Myometrial cell (primary cell): ENCODE measurements at places on chromosomes 13 and 19. TPM values are rescaled to one million over a fixed set of nuclear protein-coding genes. Genes with fewer than 3 reads are reported as not detected.

Gene SHKBP1
- total RNA-seq = 77.6 and 99.4 TPM in 2 replicates

Gene SBK3
- total RNA-seq = 0.58 TPM in 1 of 2 replicates, not detected in the other

Gene TEX101
- total RNA-seq = not detected in 2 replicates

Gene GPR12
- total RNA-seq = not detected in 2 replicates

Gene MATK
- not detected in 2 replicates for total RNA-seq

Gene RNF113B
- not detected in 2 replicates for total RNA-seq

Gene ZNF813
- total RNA-seq = 0.58 and 2.1 TPM in 2 replicates

Gene APC2
- not detected in 2 replicates for total RNA-seq

Gene ZNF888
- 2.7 and 3.5 TPM in 2 replicates for total RNA-seq

Gene ZNF175
- total RNA-seq = 1.2 and 5.0 TPM in 2 replicates

Gene CEBPG
- 22.5 TPM in 2 replicates for total RNA-seq

Gene CDC42EP5
- total RNA-seq = 28.4 and 33.2 TPM in 2 replicates

Gene CCL25
- total RNA-seq = not detected in 2 replicates

Gene NLRP5
- not detected in 2 replicates for total RNA-seq

Gene HIPK4
- not detected in 2 replicates for total RNA-seq

Gene DACT3
- total RNA-seq = 4.0 and 5.1 TPM in 2 replicates

Gene ZNF223
- 2.6 and 5.1 TPM in 2 replicates for total RNA-seq

Gene OR4F17
- not detected in 2 replicates for total RNA-seq

Gene ZNF442
- 0.53 and 0.86 TPM in 2 replicates for total RNA-seq

Gene CC2D1A
- 24.1 and 37.2 TPM in 2 replicates for total RNA-seq

Gene SH3GL1
- 117 and 129 TPM in 2 replicates for total RNA-seq

Gene CD177
- total RNA-seq = 0.29 TPM in 1 of 2 replicates, not detected in the other

Gene DHDH
- not detected in 2 replicates for total RNA-seq

Gene PRSS57
- total RNA-seq = not detected in 2 replicates

Gene CEACAM8
- total RNA-seq = not detected in 2 replicates

Gene SRRM5
- total RNA-seq = not detected in 2 replicates

Gene FGF9
- total RNA-seq = not detected in 2 replicates

Gene TNFSF13B
- total RNA-seq = 0.29 and 2.3 TPM in 2 replicates

Gene CD22
- 0.71 and 1.4 TPM in 2 replicates for total RNA-seq

Gene ERICH6B
- total RNA-seq = not detected in 2 replicates

Gene FFAR1
- total RNA-seq = not detected in 2 replicates

Gene ZNF723
- not detected in 2 replicates for total RNA-seq

Gene ZNF90
- total RNA-seq = 0.89 and 1.2 TPM in 2 replicates

Gene CLEC11A
- 167 and 170 TPM in 2 replicates for total RNA-seq

Gene TSHZ3
- total RNA-seq = 9.5 and 13.8 TPM in 2 replicates

Gene GRK1
- not detected in 2 replicates for total RNA-seq

Gene NAT14
- total RNA-seq = 37.4 and 39.8 TPM in 2 replicates
